NB4 (cell line): ENCODE measurements at places on chromosomes 4 and X.

GRCh38 chr4:4519297-4519894 is 22.5 kb downstream of the STX18 start:
- peak; percentile 14 for DNase-seq

DNA sequence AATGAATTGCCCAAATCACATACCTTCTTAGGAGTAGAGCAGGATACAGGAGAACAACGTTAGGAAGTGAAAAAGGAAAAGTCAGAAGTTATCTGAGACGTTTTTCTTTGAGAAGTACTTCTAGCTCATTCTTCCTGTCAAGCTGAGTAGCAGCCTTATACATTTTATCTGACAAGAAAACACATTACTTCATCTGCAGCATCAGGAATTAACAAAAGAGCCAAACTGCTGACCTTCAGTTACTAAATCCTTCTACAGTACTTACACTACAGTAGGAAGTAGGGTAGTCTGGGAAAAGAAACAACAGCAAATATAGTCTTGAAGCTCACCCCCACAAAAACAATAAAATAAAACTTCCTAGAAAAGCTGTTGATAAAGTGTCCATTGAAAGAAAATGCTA is 57.0 kb downstream of the ATP11C start:
- DNase-seq, result no peak

DNA sequence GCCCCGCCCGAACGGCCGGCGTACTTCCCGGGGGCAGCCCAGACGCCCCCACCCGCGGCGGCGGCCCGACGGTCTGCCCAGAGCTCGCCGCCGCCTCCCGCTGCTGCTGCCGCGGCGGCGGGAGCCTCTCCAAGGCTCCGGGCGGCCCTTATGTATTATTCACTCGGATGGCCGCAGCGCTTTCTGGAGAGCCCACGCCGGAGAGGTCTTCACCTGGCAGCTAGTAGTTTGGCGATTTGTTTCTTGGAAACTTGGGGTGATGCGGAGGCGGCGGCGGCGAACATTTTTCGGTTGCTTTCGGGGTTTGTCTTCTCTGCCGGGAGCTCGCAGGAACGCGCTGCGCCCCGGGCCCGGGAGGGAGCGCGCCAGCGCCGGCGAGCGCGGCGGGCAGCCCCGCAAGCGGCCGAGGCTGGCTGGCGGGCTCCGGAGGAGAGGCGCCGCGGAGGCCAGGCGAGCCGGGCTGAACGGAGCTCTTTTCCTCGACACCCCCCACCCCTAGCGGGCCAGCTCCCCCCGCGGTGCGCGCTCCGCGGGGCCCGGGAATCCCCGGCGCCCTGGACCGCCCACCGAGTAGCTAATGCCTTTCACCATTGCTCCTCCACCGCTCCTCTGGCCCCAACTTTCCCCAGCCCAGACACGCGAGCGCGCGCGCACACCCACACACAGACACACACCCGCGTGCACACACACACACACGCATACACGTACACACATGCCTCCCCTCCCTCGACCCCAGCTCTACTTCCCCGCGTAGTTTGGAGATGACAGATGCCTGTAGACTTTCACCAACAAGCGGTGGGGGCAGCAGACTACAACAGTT is 113.5 kb downstream of the DHX15 start:
- DNase-seq, result peak; percentile 23

DNA sequence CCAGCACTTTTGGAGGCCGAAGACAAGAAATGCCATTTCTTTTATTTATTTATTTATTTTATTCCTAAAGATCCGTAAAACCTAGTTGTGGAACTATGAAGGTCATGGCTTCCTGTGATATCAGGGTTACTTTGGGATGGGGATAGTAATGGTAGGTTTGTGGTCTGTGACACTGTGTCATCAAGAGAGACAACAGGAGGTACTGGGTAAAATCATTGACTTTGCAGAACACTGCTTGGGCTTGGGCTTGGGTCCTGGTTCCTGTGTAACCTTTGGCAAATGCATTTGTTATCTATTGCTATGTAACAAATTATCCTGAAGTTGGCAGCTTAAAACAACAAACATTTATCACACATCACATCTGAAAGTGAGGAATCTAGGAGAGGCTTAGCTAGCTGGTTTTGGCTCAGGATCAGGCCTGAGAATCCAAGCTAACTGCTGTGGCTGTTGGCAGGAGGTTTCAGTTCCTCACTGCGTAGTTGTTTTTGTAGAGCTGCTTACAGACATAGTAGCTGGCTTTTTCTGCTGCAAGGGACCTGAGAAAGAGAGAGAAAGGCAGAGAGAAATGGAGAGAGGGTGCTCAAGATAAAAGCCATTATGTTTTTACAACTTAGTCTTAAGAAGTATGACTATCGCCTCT is 576.4 kb upstream of the SLIT2 start:
- no peak for DNase-seq

DNA sequence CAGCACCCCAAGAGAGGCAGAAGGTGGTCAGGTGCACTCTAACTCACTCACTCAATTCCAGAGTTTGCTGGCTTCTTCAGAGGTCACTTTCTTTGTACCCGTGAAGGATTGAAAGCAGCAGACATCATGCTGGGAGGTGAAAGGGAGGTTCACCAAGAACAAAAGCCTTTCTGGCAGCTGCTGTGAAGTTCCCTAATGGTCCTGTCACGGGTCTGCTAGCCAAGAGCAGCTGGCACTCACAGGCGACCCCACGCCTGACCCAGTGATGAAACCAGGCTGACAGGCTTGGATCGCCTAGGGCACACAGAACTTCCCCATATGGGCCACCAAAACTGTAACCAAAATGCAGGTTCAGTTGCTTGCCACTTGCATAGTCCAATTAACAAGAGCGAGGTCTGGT is 11.8 kb downstream of the NUDT11 start:
- DNase-seq, result no peak
